ENCODE measurements at places on chromosomes 16 and 17.

DNA sequence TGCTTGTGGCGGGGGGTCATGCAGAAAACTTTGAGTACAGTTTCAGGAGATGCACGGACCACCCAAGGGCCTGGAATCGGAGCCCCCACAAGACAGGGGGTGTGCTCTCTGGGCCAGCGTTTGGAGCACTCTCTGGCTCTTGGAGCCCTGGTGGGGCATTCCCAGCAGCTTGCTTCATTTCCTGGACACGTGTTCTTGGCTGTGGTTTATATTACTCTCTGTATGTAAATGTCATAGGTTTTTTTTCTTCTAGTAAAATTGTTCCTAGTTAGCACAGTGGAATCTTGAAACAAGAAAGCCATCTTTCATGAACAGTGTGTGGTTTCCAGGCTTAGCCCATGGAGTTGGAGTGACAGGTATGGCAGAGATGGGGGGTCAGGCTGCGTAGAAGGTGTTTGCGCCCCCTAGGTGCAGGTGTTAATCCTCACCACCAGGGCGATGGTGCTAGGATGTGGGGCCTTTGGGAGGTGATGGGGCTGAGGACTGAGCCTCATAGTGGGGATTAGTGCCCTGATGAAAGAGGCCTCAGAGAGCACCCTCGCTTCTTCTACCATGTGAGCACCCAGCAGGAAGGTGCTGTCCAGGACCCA lies 79.8 kb downstream of the JPH3 start:
- peak; percentile 72 for DNase-seq

GRCh38 chr16:12141073-12141951 lies 164.8 kb downstream of the SNX29 start:
- no peak for DNase-seq

GRCh38 chr16:89137666-89138512 lies 33.7 kb upstream of the CDH15 start:
- no peak for DNase-seq

GRCh38 chr17:67443931-67444595 lies 67.0 kb downstream of the PITPNC1 start:
- peak; percentile 87 for DNase-seq

- DNase-seq: no peak
Measured at GRCh38 chr16:21643785-21644184, 8.6 kb downstream of the IGSF6 start.

DNA sequence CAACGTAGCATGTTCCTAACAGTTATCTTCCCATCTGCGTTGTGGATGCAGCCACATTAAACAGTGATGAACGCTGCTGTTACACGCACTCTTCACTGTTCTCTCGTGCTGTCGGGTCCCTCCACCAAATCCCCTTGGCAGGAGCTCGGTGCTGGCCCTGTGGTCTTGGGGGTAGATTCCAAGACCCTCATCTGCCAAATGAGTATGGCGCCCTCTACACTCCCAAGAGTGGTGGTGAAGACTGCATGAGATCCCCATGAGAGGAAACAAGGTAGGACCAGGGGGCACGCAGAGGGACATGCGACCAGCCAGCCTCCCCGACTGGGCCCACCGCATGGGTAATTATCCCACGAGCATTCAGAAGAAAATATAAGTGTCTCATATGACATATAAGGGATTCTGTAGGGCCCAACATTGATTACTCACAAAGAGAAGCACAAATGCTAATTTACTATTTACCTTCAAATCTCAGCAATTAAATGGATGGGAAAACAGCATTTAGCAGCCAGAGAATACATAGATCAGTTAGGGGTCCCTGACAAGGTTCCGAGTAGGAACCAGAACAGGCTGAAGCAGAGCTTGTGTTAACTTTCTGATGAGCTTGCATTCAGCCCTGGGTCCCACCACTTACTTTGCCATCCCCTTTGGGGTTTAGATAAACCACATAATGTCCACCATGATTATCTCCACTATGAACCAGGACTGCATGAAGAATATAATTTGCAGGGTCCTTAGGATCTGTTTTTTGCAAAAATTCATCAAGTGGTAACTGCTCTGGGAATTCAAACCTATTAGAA lies 23.8 kb downstream of the LITAFD start:
- DNase-seq: no peak

- peak; percentile 98 for DNase-seq
Measured at GRCh38 chr17:19448341-19449268, 37.6 kb downstream of the RNF112 start.

GRCh38 chr16:54687043-54687899 lies 243.4 kb upstream of the IRX5 start:
- no peak for DNase-seq

DNA sequence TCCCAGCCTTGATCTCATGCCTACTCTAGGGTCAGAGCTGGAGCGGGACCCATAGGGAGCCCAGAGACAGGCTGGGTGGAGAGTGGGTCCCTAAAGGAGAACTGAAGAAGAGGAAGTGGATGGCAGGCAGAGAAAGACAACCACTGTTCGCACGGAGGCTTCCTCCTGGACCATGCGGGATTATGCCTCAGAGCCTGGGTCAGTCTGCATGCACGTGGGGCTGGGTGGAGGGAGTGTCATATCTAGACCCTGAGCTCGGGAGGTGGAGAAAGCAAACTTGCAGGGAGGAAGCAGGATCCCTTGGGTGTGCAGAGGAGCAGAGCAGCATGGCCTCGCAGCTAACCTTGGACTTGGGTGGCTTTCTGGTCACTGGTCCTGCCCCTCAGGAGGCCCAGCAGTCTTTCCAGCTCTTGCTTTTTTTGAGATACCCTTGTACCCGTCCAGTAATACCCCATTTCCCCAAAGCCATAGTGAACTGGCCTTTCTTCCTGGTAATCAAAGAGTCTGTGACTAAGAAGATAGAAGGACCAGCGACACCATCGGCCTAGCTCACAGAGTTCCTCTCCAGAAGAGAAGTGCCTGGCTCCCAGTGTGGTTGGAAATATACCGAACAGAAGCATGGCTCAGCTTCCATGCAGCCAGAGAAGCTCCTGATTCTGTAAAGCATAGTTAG lies 344.2 kb downstream of the CPPED1 start:
- no peak for DNase-seq

GRCh38 chr16:17396762-17397498 lies 73.8 kb downstream of the XYLT1 start:
- peak; percentile 35 for DNase-seq

DNA sequence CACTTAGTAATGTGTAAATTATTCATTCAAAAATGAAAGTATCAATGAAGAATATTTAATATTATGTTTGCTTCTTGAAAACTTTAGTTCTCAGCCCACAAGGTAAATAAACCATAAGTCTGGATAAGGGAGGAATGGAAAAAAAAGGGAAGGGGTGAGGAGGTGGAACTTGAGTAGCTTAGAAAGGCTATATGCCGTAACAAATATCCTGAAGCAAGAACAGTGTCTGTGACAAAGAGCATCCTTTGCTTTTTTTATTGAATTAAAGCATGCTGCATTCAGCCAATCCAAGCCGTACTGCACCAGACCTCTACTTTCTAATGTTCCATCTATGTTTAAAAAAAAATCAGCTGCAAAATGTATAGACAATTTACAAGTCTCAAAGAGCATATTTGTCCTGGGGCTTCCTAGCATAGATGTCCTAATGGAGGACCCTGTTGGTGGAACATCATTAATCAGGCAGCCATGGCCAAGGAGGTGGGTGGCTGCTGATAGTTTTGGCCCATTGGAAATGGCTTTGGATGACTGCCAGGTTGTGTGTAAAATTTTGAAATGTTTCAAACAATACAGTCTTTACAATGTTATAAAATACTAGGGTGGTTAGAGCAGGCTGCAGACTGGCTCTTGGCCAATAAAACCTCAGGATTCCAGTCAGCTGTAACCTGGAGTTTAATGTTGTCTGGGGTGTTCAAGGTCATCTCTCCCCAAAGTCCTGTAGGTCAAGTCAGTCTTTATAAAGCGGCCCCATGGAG lies 895.8 kb upstream of the SOX9 start:
- no peak for DNase-seq

DNA sequence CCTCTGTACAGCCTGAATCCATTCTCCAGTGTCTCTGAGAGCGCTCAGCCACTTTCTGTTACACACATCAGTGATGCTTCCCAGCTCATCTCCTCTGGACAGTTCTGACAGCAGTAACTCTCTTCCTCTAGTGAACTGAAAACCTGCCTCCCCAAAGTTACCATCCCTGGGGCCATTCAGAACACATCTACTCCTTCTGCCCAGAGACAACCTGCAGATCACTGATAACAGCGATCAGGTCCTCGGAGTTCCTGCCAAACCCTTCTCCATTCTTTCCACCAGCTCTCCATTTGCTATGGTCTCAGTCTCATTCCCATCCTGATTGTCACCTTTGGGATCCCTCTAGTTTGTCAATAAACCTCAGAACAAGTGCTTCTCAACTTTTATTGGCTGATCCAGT lies 7.3 kb downstream of the ZZEF1 start:
- no peak for DNase-seq

DNA sequence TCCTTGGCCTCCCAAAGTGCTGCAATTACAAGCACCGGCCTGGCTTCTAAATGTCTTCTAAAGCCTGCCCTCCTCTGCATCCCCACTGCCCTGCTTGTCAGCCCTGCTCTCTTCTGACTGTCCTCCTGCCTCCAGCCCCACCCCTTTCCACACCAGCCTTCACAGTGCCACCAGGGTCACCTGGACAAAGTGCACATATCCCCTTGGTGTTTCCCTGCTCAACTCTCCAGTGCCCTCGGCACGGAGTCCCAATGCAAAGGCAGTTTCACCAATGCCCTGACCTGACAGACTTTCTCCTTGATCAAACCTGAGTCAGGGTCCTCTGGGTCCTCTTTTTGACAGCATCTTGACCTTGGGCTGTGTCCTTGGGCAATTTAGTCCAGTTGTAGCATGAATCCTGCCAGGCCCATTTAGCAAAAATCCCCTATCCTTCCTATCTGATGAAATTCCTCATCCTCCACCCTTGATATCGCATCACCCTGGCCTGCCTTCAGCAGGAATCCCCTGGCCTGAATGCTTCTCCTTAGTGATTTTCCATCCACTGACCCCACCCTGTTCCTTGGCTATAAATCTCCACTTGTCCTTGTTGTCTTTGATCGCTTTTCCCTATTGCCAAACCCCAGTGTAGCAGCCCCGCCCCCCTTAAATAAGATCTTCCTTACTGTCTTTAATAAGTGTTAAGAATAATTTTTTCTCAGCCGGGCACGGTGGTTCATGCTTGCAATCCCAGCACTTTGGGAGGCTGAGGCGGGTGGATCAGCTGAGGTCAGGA lies 42.7 kb upstream of the ETV4 start:
- no peak for DNase-seq

Data from AG10803 (cell line).